ENCODE measurements at places on chromosomes 12 and 14.
A peak's percentile ranks its signal among the peaks of the same experiment; 100 is the strongest.

- peak; percentile 10 for DNase-seq
Observed at GRCh38 chr12:94186278-94187241, 38.2 kb downstream of the PLXNC1 start.

GRCh38 chr12:54372113-54372806 is 8.0 kb upstream of the GPR84 start:
- DNase-seq = no peak

DNA sequence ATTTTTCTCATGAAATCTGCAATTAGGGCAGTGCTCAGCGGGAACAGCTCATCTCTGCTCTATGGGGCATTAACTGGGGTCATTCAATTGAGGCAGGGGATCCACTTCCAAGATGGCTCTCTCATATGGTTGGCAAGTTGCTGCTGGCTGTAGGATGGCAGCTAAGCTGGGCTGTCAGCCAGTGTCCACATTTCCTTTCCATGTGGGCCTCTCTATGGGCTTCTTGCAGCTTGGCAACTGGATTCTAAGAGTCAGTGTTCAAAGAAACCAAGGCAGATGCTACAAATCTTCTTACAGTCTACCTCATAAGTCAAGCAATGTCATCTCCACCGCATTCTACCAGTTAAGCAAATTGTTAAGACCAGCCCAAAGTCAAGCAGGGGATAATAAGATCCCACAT is 50.3 kb upstream of the TMCC3 start:
- DNase-seq = no peak

- DNase-seq = no peak
Observed at GRCh38 chr12:25771041-25771440, 187.4 kb upstream of the RASSF8 start.

GRCh38 chr12:26631846-26632245 is 201.1 kb downstream of the ITPR2 start:
- no peak for DNase-seq

DNA sequence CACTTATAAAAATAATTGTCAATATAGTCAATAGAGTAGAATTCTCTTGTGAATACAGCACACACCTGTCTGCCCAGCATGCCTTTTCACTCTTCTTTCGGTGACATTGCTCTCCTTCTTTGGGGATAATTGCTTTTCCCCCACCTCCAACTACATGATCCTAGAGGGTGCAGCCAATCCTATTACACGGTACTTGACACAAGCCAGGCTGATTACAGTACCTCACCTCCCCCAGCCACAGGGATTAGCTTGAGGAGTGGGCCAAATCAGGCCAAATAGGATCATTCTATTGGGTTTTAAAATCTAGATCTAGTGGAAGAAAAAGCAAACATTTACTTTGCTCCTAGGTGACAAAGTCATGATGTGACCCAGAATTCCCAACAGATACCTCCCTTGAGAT is 16.8 kb upstream of the NFYB start:
- no peak for DNase-seq

GRCh38 chr12:17286874-17287273 is 680.9 kb upstream of the LMO3 start:
- DNase-seq = no peak

DNA sequence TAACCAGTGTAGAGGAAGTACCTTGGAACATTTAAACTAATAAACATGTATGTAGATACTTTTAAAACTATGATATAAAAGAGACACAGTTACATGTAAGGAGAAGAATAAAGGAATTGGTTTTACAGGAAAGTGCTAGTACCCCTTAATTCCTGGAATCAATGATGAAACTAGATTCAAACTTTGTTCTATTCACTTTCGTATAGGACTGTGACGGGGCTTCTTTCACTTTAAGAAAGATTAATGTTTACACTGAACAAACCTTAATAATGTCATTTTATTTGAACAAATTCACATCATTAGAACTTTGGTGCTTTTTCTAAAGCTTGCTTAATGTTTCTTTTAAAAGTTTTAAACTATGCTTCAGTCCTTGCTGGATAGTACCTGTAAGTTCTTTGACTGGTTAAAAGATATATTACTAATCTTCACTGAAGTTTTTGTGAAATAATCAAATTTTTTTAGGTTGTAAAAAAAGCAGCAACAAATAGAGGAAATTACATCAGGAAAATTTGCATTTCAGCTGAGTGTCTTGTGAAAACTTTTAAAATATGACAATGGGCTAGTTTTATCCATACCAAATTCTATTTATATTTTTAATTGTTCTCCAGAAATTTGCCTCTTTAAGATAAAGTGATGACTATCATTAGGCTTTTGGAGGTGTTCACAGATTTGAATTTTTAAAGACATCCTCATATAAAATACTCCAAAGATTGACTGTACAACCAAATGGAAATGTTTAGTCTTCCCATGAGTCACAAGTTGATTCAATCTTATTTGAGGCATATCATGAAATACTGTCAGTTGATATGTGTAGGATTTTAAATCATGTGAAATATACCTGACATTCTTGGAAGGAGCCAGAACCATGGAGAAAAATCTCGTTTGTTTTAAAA is 36.2 kb downstream of the PAPOLA start:
- DNase-seq = no peak

GRCh38 chr12:103561174-103561573 is 25.9 kb upstream of the STAB2 start:
- no peak for DNase-seq

- peak; percentile 93 for DNase-seq
Observed at GRCh38 chr14:102046337-102047278, 40.2 kb downstream of the HSP90AA1 start.

DNA sequence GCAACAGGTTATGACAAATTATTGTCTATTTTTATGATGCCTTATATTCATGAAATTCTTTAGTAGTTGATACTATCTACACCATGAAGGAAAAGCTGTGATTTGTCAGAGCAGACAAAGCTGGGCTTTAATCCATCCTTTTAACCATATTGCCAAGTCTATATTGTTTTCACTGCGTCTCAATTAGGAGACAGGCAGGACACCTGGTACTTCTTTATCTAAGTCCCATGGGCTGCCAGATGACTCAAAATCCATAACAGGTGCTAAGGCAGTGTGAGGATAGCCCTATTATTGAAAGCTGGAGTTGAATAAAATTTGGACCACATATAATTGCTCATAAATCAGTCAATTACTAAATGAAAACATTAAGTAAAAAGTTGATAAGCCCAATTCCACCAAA is 22.6 kb downstream of the INSM2 start:
- DNase-seq = no peak

GRCh38 chr12:75721796-75722195 is 210.4 kb upstream of the KRR1 start:
- DNase-seq = no peak

DNA sequence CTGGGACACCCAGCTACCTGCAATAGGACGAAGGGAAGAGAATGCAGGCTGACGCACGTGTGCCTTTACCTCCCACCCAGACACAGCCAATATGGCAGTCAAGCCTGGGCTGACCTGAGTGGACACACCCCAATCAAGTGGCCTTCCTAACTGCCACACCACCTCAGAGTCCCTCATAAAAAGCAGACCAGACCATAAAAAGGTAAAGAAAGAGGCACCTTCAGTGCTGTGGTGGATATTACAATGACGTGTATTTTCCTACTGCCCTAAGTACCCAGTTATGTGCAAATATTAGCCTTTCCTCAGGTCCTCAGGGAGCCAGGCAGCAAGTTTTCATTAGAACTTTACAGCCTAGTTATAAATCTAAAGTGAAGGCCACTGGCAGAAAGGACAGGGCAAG is 75.8 kb downstream of the KCNK10 start:
- DNase-seq = no peak

- no peak for DNase-seq
Observed at GRCh38 chr12:124216966-124217365, 77.9 kb upstream of the RFLNA start.

- DNase-seq = no peak
Observed at GRCh38 chr12:93757792-93758694, 80.9 kb downstream of the CRADD start.

DNA sequence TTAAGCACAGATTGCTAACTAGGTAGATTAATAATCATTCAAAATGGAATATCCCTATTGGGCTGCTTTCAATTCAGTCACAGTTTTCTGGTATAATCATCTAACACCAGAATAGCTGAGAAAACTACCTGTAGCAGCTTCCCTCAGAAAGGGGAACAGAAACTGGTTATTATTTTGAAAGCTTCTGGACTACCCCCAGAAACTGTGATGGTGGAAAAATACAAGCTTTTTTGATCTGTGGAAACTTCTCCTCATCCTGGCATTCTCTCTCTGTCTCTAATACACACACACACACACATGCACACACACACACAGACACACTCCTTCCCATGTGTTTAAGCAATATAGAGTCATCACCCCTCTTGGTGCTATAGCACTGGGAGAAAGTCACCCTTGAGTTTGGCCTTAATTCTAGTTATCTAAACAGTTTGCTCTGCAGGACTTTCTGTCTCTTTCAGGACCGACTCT is 251.5 kb upstream of the LMO3 start:
- DNase-seq = no peak

DNA sequence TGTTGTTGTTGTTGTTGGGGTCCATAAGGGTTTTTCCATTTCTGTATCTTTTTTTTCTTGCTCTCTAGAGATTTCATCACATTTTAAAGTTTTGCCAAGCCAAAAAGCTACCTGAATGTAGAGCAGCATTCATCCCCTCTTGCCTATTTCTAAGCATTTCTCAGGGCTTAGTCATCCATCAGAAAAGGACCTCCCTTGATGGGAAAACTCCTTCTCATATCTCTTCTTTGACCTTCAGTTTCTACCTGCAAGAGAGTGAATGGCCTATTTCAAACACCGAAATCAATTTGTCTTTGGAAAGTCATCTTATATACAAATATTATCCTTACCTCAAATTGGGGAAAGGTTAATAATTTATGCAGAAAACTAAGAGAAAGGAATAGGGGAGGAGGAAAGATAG is 4.5 kb downstream of the MYBPC1 start:
- no peak for DNase-seq

GRCh38 chr14:106802413-106803364 is 1276.3 kb downstream of the TMEM121 start:
- no peak for DNase-seq

DNA sequence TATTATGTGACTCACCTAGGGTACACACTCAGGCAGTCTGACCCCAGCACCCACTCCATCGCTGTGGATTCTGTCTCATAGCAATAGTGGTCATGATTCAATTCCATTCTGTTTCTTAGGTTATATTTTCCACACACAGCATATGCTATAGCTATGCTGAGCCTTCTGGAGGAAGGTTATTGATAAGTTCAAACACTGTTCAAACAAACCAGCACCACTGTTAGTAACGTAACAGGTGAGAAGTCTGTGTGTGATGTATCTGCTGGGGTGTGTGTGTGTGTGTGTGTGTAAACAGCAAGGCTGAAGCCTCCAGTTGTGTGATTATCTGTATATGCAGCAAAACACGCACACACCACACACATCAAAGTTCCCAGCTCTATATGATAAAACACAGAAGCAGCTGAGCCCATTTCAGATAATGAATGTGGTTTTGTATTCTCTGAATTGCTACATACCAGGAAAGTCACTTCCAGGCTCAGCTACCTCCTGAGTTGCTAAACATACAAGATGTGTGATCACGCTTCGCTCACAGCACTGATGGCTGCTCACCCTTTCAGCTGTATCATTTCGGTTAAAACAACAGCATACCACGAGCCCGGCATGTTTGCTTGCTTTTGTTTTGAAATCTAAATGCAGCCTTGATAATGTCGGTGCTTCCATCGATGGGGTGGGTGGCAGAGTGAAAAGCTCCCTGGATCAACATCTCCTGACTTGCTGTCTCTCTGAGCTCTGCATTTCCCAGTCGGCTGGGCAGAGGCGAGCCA is 6.8 kb upstream of the SYNE3 start:
- DNase-seq = no peak

DNA sequence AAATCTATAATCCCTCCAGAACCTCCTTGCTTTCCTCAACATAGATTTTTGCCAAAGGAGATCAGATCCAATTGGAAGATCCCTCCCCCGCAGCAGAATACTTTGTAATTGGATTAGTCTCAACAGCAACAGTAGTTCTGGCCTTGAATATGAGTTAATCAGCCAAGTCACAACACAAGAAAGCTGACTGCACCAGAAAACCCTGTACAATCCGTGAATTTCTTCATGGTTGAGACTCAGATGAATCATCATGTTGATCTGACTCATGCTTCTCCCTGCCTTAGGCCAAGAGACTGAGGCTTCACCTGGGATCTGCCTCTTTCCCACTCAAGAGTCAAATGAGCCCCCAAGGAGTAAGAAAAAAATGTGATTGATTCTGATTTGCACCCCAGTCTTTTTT is 3.0 kb upstream of the METTL17 start:
- no peak for DNase-seq

- DNase-seq = no peak
Observed at GRCh38 chr12:47785887-47786661, 13.0 kb downstream of the SLC48A1 start.

- DNase-seq = no peak
Observed at GRCh38 chr12:12079291-12079690, 8.6 kb downstream of the BCL2L14 start.

DNA sequence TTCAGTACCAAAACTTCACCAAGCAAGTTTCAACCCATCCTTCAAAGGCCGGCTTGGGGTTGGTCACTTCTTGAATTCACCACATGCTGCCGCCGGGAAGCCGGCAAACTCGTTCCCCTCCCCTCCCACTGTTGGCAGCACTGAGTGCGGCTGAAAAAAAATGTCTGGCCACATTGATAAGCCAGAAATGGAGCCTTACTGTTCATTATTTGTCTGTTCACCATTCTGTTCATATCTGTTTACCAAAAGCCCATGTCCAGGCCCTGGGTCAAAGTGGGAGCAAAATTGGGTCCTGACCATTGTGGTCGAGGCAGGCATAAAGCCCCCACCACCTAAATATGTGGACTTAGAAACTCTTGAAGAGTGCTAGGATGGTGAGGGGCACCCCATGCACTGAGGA is 7.3 kb upstream of the HSP90AA1 start:
- no peak for DNase-seq

- no peak for DNase-seq
Observed at GRCh38 chr14:91831337-91831736, 36.0 kb downstream of the TC2N start.

- no peak for DNase-seq
Observed at GRCh38 chr12:3216726-3217682, 139.8 kb downstream of the TSPAN9 start.

DNA sequence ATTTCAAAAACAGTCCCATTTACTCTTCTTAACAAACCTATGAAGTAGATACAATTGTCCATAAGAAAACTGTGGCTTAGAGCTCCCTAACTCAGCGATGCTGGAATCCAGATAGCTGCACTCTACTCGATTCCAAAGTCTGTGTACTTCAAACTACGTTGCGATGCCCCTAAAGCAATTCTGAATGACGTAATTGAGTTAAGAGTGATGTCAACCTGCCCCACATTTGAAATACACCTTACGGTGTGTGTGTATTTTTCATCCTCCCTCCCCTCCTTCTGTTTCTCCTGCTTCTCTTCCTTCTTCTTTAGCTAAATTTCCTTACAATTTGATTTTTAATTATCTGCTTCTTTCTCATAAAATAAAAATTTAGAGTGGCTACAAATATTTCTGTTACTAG is 31.9 kb upstream of the RAP1B start:
- no peak for DNase-seq
